ENCODE measurements at places on chromosomes 6 and 20.

- no peak for DNase-seq
Observed at GRCh38 chr20:1671891-1672669, 14.5 kb upstream of the SIRPG start.

DNA sequence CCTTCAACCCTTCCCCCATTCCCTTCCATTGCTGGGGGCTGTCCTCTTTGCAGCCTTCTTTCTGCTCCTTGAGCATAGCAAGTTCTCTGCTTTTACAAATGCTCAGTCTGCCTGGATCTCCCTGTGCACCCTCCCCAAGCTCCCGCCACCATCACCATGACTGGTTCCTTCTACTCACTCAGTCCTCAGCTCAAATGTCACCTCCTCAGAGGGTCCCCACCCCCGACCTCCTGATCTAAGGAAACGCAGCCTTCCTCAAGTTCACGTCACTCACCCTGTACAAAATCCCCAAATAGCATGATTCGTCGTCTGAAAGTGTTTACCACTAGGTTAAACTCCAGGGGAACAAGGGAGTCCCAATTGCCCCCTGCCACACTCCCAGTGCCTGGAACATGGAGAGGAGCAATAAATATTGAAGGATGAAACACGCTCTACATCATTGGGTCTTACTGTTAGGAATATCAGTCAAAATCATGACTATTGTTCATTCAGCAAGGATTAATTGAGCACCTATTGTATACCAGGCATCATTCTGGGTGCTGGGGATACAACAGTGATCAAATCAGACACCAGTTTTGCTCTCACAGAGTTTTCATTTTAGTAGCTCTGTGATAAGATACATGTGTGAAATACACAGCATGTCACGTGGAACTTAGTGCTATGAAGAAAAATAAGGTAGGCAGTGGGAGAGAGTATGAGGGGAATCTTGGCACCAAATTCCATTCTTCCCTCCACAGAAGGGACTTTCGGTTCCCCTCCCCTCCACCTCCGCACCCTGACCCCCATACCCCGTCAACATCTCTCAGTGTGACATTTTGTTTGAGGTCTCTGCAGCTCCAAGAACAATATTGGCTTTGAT is 15.6 kb downstream of the TP53RK start:
- DNase-seq = no peak

GRCh38 chr6:147106759-147107401 is 97.3 kb upstream of the STXBP5 start:
- DNase-seq = no peak

DNA sequence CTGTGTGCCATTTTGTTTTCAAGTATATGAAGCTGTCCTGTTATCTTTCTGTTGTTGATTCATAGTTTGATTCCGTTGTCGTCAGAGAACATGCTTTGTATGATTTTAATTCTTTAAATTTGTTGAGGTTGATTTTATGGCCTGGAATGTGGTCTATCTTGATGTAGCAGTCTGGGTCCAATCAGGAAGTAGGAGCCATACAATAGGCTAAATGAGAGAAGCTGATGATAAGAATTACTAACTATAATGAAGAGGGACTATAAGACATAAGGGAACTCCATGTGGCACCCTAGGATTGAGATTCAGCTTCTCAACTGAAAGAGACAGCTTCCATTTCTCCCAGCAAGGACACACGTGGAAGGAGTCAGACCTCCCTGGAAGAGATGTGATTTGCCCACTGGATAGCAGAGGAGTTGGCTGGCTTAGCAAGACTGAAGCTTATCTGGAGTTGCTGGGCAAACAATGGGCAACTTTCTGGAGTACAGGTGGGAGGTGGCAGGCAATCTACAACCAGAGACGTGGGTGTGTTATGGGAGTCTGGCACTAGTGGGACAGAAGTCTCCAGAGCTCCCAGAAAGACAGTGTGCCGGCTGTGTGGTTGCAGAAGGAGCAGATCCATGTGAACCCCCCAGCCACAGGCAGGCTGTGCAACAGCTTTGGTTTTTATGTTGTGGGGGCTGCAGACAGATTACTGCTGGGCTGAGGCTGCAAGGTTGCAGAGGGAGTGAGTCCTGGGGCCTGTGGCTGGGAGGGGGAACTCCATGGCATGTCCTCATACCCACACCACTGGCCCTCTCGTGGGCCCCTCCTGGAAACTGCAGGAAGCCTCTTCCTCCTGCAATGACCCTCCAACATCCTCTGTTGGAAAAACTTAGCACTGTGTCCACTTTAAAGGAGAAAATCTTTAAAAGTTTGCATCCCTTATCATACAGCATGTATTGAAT is 7.1 kb downstream of the ZNF831 start:
- no peak for DNase-seq

- DNase-seq = no peak
Observed at GRCh38 chr20:48230216-48230615, 444.9 kb upstream of the SULF2 start.

DNA sequence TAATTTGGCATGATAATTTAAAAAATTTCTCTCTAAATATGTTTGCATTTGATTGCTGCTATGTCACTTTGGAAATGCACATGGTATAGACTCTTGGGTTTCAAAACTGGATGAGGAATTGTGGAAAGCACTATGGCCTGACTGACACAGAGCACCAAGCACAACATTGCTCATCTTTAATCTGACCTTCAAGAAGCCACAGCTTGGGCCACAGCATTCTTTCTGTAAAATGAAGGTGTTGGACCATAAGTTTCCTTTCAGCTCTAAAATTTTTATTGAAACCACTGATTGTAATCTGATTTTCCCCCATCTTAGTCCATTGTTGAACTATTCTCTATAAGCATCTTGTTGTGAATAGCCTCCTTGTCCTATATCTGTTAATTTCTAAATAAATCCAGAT is 41.0 kb downstream of the QKI start:
- no peak for DNase-seq

- no peak for DNase-seq
Observed at GRCh38 chr6:144955392-144955791, 670.3 kb downstream of the UTRN start.

DNA sequence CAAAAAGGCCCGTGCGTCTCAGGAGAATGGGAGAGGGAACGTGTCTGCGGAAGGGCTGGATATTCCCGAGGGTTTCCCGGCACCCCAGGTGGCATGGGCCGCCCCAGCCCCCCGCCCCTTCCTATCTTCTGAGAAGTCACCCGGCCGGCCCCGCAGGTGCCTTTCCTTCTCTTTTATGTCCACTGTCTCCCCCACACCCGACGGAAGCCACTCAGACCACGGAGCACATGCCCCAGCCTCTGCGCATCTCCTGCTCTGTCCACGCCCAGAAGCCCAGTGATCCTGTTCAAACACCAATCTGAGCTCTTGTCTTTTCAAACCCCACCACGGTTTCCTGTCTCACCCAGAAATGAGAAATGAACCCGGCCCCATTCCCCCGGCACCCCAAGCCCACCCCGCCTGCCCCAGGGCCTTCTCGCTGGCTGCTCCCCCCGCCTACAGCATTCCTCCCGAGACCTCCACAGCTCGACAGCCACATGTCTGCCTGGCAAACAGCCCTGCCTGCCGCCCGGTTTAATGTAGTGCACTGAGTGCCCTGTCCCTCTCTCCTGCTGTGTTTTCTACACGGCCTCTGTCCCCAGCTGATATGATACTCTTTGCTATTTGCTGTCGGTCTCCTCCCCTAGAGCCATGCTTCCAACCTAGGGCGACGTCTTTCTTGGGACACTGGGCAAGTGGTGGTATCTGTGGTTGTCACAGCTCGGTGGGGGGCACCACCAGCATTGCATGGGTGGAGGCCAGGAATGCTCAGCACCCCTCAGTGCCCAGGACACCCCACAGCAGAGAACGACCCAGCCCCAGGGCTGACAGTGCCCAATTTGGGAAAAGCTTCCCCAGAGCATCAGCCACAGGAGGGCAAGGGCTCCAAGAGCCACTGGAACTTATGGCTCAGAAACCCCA is 182.7 kb downstream of the TAF4 start:
- no peak for DNase-seq

DNA sequence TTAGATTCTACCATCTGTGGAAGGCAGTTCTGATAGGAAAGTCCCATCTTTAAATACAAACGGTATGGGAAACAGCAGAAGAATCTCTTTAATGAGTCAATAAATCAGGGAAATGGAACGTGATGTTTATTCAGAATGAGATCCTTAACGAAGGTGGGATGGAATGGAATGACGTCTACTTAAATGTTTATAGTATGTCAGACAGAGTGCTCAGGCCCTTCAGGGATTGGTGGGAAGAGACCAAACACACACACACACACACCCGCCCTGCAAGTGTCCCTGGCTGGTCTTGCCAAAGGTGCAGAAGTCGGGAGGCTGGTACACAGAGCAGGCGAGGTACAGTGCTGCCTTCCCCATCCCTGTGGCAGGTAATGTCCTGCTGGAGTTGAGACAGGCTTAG is 164.0 kb downstream of the FARS2 start:
- no peak for DNase-seq

GRCh38 chr20:19943061-19943521 is 74.1 kb upstream of the NAA20 start:
- no peak for DNase-seq

- DNase-seq = no peak
Observed at GRCh38 chr6:129248946-129249345, 366.0 kb downstream of the LAMA2 start.

DNA sequence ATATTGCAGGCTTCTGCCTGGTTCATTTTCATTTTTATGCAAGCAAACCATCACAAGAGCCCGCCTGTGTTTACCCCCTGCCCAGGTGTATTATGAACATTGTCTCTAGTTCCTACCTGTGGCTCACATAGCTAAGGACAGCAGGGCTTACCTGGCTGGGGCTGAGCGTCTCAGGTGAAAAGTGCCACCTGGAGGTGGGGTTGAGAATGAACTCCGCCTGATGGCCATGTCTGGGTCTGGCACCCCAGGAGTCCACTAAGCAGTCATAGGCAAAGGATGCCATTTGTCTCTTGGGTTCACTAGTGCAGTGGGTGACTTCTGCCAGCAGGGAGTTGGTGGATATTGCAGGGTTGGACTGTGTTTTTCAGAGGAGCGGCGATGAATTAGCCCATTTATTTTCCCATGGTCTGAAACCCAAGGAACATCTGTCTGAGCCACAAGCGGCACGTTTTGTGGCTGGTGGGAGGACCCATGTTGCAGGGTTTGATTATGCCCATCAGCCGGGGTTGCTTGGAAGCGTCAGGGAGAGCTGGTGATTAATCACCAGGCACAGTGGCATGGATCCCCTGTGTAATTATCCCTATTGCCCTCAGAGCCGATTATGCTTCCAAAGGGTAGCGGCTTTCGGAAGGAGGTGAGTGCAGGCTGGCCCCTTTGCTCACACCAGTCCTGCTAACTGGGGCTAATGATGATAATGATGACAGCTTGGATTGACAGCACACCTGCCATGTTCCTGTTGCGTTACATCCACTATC is 92.1 kb downstream of the CDH26 start:
- no peak for DNase-seq

DNA sequence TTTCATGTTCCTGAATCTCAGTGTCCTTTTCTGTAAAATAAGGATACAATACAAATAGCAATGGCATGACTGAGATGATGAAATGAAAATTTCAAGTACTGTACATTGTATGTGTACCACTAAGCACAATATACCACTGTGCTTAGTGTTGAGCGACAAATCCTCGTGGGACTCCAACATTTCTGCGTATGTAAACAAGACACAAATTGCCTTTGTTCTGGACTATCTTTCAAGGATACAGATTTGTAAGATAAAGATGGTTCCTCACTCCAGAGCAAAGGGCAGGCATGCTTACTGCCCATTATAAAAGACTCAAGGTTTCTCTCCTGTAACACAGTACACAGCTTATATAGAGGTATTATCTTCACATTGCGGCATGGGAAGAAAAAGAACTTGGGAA is 6.0 kb downstream of the RARS2 start:
- DNase-seq = no peak

DNA sequence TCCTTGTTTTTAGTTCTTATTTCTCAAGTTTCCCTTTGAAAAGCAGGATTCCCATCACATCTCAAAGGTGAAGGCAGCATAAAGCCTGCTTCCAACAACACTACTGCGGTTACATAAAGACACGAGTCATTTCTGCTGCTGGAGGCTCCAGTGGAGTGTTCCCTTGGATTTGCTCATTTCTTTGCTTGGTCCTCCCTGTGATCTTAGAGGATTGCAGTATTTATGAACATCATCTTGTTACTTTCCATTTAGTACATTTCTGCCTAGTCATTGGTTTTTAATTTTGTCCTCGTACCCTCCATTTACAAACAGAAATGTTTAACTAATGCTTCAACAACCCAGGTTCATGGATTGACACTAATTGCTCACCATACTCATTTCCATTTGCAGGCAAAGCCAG is 298.8 kb downstream of the ZNF217 start:
- no peak for DNase-seq

DNA sequence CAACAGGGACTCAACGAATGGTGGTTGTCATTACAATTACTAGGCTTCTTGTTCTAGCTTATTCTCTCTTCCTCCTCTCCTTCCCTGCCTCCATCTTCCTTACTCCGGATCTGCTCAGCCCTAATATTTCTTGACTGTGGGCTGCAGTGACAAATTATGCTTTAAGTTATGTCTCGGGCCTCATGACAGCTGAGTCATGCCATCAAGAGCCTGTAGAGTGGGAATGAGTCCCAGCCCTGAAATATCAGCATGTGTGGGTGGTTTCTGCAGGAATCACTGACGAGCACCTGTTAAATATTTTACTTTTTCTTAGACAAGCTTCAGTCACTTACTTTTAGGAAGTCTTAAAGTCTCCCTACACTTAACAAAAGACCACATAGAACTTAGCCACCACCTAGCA is 83.1 kb upstream of the CBLN4 start:
- DNase-seq = no peak

DNA sequence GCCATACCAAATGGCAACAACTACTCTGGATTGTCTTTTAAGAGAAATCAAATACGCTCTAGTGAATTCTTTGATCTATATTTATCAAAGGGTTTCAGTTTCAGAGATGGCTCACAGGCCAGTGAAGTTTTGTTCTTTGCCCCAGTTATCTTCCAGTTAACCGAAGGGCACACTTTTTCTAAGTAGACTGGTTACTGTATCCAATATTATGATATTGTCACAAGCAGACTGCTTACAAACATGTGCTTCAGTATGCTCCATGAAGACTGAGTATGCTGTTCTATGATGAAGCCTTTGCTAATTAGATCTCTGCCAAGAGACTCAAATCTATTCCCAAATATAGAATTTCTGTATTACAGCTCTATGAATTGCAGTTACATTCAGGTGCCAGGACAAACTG is 181.1 kb downstream of the REV3L start:
- no peak for DNase-seq

Measured in central memory CD8-positive, alpha-beta T cell (primary cell).